Lower leg skin (tissue), 4 donors: ENCODE measurements at places on chromosomes 2 and 18.

DNA sequence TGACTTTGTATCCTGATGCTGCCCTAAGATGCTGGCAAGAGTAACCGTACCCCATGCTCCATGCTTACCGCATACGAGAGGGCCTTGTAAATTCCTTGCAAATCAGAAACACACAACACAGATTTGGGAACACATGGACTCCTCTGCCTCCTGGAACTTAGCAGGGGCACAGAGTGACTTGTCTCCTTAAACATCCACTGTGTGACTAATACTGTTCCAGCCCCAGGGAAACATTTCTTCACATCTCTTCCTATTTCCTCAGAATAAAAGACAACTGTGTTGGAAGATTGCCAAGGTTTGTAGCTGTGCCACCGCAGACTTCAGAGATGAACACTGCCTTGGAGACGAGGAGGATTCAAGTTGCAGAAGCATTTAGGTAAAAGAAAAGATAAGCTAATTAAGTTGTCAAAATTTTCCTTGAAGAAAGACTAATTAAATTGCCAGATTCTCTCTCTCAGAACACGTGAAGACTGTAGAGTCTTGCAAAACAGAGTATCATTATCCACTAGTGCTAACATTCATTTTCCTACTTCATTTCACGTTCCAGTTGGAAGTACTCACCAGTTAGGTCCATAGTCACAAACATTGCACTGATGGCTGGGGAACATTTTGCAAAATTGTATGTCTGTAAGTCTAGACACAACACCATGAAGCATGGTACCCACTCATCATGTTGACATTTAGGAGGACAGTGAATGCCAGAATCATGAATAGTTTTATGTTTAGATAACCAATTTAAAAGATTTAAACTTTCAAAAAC lies 188.8 kb downstream of the TSN start:
- DNase-seq, result peak; percentile 67

DNA sequence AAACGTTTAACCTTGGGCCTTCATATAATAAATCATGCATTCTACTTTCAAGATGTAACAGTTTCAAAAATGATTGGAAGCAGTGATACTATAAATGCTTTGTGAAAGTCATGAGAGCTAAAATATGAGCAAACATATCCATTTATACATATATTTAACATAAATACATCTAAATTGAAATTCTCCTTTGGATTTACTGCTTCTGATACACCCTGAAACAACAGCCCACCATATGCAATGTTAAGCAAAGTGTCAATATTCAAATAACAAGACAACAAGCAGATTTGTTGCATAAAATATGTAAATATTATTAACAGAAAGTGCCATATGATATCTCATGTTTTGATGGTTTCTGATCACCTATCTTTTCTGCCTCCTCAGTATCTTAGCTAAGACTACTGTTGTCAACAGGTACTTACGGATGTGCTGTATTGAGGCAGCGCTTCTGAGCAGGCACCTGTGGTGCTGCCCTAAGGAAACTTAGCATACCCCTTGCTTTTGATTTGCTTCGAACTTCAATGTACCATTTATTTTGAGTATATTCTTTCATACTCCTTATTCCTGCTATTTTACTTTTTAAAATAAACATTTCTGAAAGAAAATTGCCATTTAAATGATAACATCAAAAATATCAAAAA lies 6.1 kb downstream of the FIGN start:
- no peak for DNase-seq

- DNase-seq, result no peak
Measured at GRCh38 chr18:12658426-12659138, 675 bp upstream of the SPIRE1 start.

DNA sequence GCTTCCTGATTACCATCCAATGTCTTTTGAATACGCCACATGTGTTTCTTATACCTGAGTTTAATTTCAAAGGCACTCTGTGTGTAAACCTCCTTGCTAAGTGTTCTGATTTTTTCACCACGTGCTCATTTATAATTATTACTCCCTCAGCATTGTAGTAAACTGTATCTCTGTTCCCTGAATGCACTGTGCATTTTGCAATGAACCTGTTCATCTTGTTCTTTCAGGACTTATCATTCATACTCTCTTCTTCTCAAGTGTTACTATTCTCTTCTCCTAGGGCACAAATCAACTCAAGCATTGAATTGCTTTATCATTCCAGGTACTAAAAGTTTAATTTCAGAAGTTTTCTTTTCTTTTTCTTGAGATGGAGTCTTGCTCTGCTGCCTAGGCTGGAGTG lies 383.4 kb upstream of the TRIB2 start:
- DNase-seq, result no peak

DNA sequence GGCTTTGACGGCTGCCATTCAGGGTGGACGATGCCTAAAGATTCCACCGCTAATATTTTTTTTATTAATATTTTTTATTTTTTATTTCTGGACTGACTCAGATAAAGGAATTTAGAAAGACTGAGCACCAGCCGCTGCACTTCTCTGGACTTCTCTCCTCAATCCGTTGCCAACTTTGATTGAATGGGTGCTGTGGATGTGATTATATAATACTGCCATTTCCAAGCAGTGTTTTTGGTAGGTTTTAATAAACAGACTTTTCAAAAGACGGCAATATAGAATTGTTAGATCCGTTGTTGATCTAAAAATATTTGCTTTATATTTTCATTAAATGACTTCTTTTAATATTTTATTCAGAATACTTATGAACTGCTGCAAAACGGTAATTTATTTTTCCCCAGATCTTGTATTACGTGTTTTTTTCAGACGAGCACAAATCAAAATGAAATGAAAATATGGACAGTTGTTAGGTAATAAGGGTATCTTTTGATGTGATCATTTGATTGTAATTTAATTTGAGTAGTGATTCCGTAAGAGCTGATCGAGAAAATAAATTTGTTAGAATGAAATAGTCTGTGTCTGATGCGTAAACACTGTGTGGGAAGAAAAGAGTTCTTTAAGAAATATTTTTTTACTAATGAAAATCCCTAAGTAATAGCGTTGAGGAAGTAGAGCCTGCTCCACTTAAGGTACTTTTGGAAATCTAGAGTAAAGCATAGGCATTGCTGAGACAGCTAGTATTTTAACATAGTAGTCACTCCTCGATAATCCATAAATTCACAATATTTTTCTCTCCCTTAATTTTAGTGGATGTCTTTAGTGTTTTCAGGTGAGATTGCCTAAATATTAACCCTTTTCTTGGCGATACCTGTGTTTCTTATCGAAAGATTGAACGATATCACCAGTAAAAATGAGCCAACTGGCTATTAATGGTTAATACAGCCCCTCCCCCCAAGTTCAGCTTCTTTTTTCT lies 4.4 kb downstream of the POU3F3 start:
- DNase-seq, result no peak

GRCh38 chr2:189474526-189474925 lies 33.3 kb downstream of the WDR75 start:
- no peak for DNase-seq
